Activated naive CD4-positive, alpha-beta T cell (primary cell): ENCODE measurements at places on chromosomes 1 and 21.
A peak's percentile ranks its signal among the peaks of the same experiment; 100 is the strongest.

- DNase-seq = no peak
Observed at GRCh38 chr1:9905010-9905409, 5.1 kb downstream of the CTNNBIP1 start.

DNA sequence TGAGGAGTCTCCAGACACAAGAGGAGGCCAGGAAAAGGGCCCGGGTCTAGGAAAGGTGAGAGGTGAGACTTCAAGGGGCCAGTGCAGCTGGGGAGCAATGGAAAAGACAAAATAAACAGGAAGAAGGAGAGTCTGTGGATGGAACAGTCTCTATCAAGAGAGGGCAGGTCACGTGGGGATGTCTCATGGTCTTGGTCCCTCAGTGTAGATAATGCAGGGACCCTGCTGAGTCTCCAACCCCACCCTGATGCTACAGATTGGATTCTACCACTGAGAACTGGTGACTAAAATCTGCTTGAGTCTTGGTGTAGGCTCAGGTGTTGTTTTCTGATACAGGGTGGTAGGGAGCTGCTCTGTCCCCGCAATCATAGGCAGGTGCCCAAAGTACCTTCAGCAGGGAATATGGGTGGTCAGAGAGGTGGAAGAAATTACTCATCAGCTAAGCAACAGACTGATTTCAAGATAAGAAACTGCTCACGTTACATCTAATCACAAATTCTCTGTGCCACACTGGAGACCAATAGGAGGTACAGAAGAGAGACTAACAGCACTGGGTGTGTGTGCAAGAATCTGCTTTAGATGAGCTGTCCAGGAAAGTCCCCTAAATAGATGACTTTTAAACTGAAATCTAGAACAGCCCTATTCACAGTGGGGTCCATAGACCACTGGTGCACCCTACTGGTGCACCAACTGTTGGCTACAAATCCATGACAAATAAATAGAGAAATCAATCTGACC, 101.5 kb upstream of the TLR5 start:
- DNase-seq = no peak

GRCh38 chr1:77900687-77901293, 12.4 kb downstream of the NEXN start:
- no peak for DNase-seq

DNA sequence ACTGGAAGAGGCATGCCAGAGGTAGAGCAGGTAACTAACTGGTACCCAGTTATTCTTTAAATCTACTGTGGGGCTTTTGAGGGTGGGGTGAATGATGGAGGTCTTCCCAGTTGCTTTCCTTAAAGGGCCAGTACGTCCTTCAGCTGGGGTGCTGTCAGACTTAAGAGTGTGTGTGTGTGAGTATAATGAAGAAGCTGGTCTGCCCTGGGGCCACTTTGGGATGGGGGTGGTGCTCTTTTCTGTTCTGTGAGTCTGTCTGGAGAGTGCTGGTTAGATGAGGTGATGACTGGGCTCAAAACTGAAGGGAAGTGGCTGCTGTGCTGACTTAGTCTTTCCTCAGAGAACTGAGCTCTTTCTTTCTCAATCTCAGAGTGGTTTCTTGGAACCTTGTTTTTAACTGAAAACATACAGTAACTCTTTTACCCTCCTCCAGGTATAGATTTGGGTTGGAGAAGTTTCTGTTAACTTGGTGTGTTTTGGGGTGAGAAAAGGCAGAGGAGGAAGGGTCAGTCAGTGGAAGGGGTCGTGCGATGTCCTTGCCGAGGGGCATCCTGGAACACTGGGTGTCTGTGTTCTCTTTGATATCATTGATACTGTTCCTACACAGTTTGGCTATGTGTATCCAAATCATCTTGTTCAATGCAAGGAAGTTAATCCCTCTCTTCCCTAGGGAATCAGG, 746 bp downstream of the MACF1 start:
- DNase-seq = peak; percentile 20

GRCh38 chr1:117339866-117340700, 27.2 kb upstream of the MAN1A2 start:
- DNase-seq = no peak

DNA sequence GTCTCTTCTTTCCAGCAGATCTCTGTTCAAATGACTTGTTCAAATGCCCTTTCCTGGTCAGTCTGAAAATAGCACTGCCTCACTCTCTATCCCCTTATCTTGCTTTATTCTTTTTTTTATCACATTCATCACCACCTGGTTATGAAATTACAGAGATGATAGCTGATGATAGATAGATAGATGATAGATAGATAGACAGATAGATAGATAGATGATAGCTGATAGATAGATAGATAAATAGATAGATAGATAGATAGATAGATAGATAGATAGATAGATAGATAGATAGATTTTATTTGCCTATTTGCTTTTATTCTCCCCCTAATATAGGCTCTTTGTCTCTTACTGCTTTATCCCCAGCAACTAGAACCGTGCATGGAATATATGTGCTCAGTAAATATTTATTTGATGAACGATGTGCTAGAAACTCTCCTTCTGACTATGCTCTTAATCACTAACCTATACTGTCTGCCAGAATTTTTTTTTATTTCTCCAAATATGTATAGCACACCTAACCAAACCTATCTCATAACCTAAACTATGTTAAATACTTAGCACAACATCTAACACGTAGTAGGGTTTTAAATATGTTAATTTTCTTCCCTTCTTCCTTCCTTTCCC, 372.8 kb upstream of the DUSP10 start:
- no peak for DNase-seq

GRCh38 chr1:32915766-32916706, 14.8 kb upstream of the TMEM54 start:
- no peak for DNase-seq

DNA sequence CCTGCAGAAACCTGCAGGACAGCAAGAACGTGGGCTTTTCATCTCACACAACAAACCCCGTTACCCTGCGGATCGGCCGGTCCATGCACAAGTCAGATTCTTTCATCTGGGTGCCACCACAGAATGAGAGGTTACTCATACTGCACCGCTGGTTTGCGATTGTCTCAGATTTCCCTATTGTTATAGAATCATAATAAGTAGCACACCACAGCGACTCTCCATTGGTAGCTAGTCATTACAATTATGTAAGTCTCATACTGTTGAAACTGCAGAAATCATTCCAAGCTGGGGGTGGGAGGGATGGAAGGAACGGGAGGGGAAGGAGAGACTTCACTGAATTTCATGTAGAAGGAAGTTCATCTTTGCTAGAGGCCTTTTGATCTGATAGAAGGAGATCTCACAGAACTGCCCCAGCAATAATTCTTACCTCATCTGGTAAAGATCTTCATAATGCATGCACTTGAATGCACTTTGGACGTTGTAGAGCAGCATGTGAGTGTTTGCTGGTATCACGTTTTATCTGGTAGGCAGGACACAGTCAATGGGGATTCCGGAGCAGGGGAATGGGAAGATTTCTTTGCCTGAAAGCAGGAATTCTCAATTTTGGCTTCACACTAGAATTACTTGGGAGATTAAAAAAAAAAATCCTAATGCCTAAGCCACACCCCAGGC, 221.1 kb downstream of the KIF26B start:
- no peak for DNase-seq

- DNase-seq = no peak
Observed at GRCh38 chr1:181504399-181504842, 21.1 kb downstream of the CACNA1E start.

DNA sequence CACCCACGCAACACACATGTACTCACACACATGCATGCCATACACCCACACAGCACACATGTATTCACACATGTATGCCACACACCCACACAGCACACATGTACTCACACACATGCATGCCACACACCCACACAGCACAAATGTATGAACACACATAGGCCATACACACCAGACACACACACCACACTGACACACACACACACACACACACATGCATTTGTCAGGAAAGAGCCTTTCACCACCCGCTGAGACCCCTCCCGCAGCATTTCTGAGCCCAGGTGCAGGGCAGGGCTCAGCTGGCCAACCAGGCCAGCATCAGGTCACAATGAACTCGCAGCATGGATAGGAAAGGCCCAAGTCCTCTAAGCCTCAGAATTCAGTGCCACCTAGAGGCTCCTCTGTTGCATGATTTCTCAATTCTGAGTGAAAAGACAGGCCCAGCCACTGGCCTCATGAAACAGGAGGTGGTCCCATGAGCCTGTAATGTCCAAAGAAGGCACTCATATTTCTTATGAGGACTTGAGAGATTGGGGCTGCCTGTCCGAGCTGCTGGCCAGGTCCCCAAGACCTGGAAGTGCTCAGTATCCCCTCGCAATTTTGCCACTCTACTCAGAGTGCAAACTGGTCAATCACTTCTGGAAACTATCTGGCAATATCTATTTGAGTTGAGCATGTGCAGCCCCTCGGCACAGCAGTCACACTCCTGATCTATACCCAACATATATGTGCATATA, 57.3 kb downstream of the PSMG1 start:
- no peak for DNase-seq
